Naive thymus-derived CD4-positive, alpha-beta T cell (primary cell): ENCODE measurements at places on chromosomes 5 and 9. TPM values are rescaled to one million over a fixed set of nuclear protein-coding genes. Genes with fewer than 3 reads are reported as not detected.

- DNase-seq: no peak
Observed at GRCh38 chr9:78921341-78921740, 624.4 kb downstream of the PSAT1 start.

DNA sequence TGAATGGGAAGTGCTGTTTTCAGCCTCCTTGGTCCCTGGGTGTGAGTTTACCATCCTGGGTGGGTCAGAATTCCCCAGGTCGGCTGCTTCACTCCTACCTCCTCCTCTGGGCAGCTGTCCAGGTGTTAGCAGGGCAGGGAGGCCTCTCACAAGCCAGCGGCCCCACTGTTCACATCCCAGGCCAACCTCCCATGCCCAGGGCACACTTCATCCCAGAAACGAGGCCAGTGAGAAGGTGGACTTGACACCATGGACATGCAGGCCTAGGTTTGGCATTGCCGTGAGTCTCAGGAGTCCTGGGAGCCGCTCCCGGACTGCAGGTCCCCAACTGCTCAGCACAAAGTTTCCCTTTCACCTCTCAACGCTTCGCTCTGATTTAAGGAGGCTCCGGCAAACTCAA is 229.6 kb upstream of the IRX2 start:
- DNase-seq: no peak

DNA sequence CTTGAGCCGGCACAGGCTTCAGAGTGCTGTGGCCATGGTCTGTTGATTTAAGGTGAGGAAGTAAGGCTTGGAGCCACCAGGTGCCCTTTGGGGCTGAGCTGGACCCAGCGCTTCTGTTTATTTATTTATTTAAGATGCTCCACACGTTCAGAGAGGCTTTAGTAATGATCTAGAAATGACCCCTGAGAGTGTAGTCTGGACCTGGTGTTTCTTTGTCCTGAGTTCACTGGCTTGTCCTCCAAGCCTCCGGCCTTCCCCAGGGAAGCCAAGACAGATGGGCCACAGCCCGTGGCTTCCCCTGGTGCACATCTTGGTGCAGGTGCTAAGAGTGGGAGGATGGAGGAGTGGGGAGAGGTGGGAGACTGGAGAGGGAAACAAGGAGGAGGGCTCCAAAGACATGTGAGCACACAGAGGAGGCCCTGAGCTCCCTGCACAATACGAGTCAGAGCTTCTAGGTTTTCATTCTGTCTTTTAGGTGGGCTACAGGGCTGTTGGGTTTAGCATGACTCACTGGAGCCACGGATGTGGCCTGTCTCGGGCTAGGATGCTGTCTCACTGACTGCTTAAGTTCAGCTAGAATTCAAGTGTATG is 56.9 kb downstream of the AHRR start:
- DNase-seq: no peak

GRCh38 chr5:170534177-170534576 is 30.4 kb downstream of the KCNIP1 start:
- no peak for DNase-seq

DNA sequence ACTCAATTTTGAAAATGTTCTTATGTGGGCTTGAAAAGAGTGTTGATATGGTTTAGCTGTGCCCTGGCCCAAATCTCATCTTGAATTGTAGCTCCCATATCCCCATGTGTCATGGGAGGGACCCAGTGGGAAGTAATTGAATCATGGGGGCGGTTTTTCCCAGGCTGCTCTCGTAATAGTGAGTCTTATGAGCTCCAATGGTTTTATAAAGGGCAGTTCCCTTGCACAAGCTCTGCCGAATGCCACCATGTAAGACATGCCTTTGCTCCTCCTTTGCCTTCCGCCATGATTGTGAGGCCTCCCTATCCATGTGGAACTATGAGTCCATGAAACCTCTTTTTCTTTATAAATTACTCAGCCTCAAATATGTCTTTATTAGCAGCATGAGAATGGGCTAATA is 71.0 kb downstream of the USP20 start:
- DNase-seq: no peak

DNA sequence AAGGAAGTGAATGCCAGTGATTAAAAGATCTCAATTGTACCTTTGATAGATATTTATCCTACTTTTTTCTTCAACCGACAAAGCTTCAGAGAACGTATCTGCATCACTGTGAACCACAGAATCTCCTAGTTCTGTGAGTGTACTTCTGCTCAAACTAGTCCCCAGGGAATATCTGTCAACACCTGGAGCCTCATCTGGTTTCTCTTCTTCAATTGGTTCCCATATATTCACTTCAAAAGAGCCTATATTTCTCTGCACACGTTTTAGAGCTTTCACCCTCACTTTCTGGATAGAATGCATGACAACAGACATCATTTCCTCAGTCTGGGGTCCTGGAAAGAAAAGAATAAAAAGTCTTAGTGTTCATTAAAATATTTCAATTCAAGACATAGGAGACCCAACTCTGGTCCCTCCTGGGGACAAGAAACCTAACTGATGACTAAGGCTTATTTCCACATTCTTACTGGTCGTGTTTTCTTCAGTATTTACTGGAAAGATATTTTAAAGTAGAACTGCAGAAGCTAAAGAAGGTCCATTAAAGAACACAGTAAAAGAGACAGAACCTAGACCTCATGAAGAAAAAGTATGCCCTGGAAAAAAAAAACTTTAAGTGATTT is 64.3 kb downstream of the CPLANE1 start:
- no peak for DNase-seq

DNA sequence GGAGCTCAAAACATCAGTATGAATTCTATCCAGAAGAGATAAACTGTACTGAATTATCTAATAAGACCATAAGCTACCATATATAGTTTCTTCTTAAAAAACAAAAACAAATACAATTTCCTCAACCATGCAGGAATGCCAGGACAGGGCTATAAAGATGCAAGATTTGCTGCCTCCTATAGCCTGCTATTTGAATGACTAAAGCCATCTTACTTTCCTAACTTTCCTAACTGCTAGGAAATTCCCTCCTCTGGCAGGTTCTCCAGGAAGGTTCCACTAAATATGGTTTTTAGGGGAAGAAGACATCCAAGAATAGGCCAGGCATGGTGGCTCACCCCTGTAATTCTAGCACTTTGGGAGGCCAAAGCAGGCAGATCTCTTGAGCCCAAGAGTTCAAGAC is 15.1 kb downstream of the KIF27 start:
- DNase-seq: no peak

DNA sequence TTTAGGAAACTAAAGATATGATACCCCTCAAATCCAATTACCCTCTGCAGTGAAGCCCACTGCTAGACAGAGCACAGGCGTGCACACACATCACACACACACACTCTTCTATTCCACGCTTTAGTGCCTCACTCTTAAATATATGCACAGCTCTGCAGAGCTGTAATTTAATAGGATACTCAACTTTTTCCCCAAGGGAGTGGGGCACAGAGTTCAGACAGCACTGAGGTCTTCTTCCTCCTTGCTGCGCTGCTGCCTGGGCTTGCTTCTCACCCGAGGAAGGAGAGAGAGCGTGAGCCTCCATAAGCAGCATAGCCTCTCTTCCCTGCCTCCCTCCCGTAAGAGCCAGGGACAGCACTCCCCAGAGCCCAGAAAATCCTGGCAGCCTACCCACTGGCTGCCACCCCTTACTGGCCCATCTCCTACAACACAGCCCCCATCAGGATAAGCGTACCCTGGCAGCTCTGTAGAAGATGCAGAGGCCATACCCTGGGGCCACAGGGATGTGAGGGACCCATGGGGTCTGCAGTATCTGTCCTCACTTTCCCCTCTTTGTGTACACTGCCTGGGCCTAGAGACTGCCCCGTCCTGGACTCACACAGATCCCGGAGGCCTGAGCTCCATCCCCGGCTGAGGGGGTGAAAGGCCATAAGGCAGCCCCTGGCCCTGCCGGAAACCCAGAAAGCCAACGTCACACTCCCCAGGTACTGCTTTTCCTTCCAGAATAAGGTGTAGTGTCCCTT is 102.1 kb downstream of the C5orf15 start:
- DNase-seq: no peak

DNA sequence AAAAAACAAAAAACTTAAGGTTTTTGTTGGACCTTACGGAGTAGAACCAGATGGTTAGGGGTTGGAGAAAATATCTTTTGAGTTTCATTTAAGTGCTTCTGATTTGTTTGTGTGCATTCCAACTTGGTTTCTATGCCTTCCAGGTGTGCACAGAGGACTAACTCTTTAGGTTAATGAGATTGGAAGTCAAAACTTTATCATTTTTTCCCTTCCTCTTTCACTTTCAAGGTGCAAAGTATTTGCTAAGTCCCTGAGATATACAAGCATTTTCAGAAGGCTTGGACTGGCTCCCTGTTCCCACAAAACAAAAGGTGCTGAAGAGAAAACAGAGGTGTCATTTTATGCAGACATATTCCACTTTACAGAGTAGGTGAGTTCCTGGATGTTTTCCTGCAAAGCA is 30.3 kb upstream of the CER1 start:
- no peak for DNase-seq

DNA sequence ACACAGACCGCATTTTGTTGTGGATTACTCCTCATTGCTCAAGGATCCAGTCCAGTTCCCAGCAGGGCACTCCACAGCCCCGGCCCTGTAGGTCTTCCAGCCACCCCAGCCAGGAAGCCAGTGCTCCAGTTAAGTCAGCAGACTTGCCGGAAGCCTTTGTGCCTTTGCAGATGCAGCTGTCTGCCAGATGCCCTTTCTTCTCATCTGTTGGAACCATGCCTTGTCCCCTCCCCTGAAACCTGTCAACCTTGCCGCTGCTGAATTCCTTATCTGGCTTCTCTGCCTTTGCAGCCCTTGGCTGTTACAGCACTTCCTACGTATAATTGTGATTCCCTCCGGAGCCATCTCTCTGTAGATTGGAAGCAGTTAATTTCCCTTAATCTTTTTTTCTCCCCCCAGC is 28.4 kb downstream of the PSAT1 start:
- DNase-seq: no peak

DNA sequence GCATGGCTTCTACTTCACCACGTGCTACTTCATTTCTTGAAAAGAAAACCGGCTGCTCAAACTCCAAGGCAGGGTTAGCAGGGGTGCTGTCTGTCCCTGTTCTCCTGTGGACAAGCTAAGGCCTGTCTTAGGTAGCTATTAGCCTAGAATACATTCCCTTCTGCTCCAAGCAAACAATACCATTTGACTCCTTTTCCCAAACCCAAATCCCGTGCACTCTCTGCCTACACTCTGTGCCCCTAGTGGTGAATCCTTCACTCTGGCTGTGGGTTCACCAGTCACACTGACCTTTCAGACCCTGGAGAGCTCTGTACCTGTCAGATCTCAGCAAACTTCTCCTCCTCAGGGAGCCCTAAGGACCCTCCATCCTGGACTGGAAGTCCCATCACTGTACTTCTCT is 211.6 kb downstream of the SLIT3 start:
- no peak for DNase-seq

- DNase-seq: no peak
Observed at GRCh38 chr5:160235731-160236130, 6.4 kb downstream of the FABP6 start.

Gene SOHLH1
- not detected for total RNA-seq

Gene DMRT3
- not detected for total RNA-seq

Gene BNC2
- total RNA-seq: 0.05 TPM
